ENCODE measurements at places on chromosomes 1 and 21.
A peak's percentile ranks its signal among the peaks of the same experiment; 100 is the strongest.

- no peak for DNase-seq
Measured at GRCh38 chr1:246281639-246282038, 225.4 kb downstream of the SMYD3 start.

DNA sequence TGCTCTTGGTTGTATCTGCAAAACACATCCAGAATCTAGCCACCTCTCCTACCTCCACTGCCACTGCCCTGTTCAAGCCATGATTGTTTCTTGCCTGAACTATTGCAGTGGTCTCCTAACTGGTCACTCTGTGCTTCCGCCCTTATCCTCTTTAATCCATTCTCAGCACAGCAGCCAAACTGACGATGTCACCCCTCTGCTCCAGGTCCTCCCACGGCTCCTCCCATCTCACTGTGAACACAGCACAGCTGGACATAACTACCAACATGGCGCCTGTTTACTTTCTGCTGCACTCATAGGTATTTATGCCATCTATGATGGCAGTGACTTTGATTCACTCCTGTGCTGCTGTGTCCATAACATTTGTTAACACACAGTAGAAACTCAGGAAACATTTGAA is 406.7 kb downstream of the DISC1 start:
- DNase-seq: no peak

DNA sequence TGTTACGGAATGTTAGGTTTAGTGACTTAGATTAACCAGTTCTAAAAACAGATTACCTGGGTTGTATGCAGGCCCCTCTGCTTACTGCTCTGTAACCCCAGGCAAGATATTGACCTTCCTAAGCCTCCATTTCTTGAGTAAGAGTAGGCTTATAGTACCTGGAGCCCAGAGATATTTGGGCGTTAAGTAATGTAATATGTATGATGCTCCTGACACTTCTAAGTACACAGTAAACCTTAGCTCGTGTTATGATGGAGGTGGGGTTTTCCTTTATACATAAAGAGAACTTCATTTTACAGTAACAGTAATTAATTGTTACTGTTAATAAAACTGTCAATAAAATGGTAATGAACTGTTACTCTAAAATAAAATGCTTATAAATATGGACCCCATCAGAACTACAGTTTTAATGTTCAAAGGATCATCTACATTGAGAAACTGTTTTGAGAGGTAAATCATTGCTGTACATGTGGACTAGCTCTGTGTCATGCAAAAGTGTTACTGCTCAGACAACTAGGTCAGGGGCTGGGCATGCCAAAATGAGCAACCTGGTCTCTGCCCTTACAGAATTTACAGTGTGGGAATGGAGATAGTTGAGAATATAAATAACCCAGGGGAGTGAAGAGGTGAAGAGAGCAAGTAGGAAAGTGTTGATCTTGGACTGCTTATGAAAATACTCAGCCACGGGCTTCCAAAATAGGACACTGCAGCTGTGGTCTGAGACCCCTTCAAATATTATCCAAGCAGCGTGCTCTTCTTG is 26.6 kb downstream of the LRRC8C start:
- no peak for DNase-seq

DNA sequence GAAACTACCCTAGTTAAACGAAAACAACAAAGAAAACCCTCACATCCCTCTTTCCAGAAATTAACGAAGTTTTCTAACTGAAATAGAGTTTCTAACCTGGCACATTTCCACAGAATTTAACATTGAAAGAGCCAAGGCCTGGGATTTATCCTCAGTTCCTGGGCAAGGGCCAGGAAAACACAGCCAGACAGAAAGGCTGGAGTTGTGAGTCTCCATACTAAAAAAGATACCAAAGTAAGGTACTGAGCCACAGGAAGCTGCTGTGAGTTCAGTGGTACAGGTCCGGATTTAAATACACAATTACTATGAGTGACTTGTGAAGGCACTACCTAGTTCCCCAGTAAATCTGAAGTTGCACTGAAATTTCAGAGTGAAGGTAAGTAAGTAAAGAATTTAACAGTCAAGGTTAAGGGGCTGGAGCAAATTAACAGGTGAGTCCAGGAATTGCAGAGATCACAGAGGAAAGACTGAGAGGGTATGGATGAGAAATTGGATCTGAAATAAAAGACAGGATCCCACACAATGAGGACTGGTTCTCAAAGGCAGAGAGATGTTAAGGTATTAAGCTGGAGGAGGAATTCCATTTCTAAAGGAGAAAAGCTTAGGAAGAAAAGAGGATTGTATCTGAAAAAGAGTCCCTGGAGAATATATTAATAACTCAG is 905 bp downstream of the LIX1L start:
- DNase-seq: peak; percentile 31

- peak; percentile 29 for DNase-seq
Measured at GRCh38 chr1:109274533-109275476, 8.1 kb downstream of the PSRC1 start.
